ENCODE measurements at places on chromosomes 1 and 21.

DNA sequence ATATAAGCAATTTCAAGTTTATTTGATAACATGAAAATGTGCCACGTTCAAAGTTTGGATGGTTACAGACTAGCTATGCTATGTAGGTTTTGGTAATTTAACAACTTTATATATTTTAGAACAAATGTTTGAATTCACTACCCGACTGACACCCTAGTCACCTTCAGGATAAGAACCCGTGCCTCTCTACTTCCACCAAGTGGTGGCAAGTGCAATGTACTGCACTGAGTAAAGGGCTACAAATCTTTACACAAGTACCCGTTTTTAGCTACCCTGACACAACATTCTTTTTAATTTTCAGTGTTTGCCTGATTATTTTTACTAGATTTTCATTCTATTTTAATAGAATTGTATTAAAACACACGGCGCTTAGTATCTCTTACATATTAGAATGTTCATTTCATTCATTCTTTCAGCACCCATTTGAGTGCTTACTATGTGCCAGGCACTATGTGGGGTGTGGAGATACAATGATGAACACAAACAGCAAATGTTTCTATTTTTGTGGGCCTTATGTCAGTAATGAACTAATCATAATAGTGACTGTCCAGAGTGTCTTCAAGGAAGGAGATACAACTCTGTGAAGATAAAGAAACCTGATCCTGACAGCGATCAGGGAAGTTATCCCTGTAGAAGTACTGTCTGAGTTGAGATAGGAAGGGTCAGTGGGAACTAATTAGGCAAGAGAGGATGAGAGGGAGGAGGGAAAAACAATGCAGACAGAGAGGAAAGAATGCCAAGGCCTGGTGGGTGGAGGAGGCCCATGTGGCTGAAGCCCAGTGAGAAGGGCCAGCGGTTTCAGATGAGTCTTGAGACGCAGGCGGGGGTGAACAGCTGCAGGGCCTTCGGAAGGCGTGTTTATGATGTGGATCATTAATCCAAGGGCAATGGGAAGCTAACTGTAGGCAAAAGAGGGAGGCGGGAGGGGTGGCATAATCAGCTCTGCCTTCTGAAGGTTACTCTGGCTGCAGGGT is 3.8 kb downstream of the LCA5L start:
- DNase-seq, result peak; percentile 46

- no peak for DNase-seq
Measured at GRCh38 chr1:67823615-67824014, 9.7 kb downstream of the GNG12 start.

GRCh38 chr1:15177710-15178166 is 24.2 kb downstream of the TMEM51 start:
- no peak for DNase-seq

- no peak for DNase-seq
Measured at GRCh38 chr1:220761688-220762427, 13.7 kb downstream of the MTARC2 start.

DNA sequence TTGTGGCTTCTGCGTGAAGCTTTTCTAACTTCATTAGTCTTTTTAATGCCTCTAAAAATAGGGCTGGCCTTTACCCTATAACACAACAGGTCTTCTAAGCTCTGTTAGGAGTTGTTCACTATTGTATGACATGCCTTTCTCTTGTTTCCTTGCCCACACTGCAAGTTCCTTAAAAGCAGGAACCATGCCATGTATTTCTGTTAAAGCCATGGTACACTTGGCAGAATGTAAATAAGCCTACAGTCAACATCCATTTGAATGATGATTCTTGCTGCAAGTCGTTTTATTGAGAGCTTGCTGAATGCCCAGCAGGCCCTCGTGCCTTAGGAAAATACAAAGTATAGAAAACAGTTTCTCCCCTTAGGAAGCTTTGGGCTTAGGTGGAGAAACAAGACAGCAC is 214.6 kb downstream of the DUSP10 start:
- peak; percentile 41 for DNase-seq

GRCh38 chr1:117535821-117536220 is 70.0 kb upstream of the TENT5C start:
- DNase-seq, result no peak

- no peak for DNase-seq
Measured at GRCh38 chr21:38861989-38862683, 56.4 kb downstream of the ETS2 start.

GRCh38 chr21:31107176-31107785 is 69.0 kb upstream of the KRTAP19-8 start:
- no peak for DNase-seq

GRCh38 chr1:33649759-33650158 is 177.3 kb downstream of the ZSCAN20 start:
- DNase-seq, result no peak

- peak; percentile 89 for DNase-seq
Measured at GRCh38 chr1:89274411-89274857, 1.8 kb upstream of the GBP5 start.

GRCh38 chr1:192442736-192443135 is 125.9 kb downstream of the RGS21 start:
- DNase-seq, result no peak

DNA sequence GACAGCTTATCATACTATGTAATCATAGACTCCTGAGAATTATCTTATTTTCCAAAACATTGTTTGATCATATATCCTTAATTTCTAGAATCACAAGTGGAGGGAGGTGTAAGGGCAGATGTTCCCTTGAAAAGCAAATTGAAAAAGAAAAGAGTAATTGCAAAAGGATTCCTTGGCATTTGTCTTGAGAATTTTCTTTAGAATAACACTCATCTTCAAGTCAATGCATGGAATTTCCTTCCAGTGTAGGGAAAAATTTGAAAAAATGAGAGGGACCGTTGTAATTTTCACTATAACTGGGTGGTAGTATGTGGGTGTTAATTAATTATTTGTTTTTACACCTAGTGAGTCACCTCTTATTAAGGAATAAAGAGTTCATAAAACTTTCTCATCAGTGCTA is 724.6 kb upstream of the ADAMTS5 start:
- no peak for DNase-seq

GRCh38 chr1:197224160-197224559 is 43.9 kb upstream of the CRB1 start:
- DNase-seq, result no peak

DNA sequence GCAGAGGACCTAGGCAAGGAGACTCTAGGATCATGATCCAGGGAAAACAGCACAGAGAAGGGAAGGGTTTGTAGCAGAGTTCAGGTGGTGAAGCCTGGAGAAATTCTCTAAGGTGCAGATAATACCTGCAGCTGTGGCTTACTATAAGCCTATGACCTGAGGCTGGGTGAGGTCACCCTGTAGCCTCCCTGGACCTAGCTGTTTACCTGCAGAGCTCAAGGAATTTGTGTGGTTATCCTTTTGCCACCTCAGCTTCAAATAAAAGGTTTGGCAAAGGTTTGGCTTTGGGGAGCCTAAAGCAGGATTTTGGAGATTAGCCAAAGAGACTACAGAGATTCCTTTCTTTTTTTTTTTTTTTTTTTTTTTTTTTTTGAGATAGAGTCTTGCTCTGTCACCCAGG is 79.5 kb upstream of the ZNF648 start:
- no peak for DNase-seq

DNA sequence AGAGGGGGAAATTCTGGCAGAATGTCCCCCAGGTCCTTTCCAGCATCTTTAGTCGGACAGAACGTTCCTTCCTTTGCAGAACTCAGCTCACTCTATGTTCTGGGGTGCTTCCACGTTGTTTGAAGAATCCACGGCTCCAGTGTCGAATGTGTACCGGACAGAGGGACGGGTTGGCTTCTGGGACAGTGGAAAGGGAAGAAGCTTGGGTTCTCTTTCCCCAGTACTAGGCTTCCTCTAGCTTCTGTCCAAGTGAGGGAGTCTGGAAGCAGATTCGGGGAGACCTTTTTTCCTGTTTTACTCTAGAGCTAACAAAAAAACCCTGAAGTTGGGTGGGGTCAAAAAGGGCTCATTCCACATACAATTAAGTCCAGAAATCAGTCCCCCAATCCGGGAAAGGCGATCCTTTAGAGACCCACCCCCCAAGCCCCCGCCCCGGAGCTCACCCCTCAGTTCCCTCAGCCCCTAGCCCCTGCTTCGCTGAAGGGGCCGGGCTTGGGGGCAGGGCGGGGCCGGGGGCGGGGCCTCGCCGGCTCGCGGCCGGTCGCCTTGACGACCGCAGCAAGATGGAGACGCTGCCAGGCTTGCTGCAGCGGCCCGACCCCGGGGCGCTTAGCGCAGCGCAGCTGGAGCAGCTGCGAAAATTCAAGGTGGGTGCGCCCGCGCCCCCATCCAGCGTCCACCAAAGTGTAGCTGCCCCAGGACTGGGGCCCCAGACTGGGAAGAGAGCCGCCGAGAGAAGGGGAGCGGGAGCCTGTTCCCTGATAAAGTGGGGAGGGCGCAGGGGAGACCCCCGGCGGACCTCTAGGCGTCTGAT is at the start of gene RIIAD1:
TSS of gene RIIAD1 (plus strand) at position 549 of the 814 bp plus-strand sequence. CDS start at position 564, 15 bp downstream.
- DNase-seq, result no peak

DNA sequence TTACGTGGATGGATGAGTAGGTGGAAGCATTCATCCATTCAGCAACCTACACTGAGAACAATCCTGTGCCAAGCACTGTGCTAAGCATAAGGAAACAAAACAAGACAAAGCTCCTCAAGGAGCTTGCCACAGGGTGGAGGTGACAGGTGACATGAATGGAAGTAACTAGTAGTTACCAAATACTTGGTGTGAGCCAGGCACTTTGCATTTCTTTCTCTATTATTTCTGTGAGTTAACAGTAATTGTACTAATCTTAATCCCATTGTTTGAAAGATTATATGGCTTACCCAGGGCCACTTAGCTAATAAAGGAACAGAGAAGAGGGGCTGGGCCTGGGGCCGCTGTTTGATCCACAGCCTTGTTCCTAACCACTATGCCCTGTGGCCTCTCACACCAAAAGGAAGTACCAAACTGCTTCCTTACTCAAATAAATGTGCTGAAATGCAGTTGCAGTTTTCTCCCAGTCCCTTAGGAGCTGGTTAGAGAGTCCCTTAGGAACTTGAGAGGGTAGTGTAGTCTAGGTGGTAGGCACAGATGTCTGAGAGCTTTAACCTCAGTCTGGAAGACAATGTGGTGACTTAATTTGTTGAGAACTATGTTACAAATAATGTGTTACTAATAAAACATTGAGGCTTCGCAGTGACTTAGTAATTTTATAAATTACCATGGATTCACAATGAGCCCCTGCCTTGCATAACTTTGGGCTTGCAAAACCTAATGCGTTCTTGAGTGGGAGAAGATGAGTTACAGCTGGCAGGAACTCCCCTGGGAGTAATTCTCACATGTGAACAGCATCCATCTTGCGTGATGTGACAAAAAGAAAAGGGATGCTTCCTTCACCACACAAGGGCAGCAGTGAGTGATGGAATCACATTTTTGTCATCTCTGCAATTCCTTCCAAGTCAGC is 69.8 kb downstream of the MPZL1 start:
- peak; percentile 100 for DNase-seq

GRCh38 chr1:77672374-77672773 is 10.1 kb downstream of the ZZZ3 start:
- no peak for DNase-seq

GRCh38 chr1:237794071-237794470 is 96.7 kb downstream of the ZP4 start:
- DNase-seq, result no peak

- DNase-seq, result no peak
Measured at GRCh38 chr1:31981972-31982371, 31.7 kb upstream of the KHDRBS1 start.

DNA sequence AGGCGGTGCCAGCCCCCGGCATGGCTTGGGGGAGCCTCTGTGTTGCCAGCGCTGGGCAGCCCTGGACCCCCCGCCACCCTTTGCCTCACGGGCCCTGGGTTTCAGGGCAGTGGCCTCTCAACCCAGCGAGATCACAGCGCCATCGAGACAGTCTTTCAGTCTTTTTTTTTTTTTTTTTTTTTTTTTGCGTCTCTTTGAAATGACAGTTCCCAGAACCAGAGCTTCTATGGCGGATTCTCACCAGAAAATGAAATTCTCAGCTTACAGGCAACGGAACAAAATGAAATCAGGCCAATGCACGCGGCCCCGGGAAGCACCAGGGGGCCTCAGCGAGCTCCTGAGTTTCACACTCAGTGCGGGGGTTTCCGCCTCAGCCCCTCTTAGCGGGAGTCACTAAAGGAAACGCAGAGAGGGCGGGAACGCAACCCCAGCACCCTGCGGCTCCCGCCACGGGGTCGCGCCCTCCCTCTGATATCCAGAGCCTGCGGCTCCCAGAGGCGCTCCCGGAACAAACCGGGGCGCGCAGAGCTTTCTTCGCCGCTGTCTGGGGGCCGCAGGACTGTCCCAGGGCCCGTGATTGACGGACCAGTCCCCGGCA is 8.0 kb upstream of the COL6A1 start:
- DNase-seq, result peak; percentile 86

GRCh38 chr1:232127190-232127589 is 500.6 kb downstream of the DISC1 start:
- peak; percentile 54 for DNase-seq

DNA sequence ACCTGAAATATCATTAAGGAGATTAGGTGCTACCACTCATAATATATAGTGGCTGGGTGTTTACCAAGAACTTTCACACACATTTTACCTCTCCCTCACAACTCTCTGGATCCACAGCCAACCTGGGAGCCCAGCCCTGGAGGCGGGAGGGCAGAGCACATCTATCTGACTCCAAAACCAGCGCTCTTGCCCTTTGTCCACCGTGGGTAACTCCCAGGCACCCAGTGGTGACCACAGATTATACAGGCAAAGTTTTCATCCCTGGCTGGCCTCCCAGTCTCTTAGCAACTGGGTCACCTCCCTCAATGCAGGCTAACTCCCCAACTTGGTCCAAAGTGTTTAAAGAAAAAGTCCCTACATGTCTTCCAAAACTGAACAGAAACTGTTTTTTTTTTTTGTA is 2.4 kb downstream of the PAQR7 start:
- no peak for DNase-seq

DNA sequence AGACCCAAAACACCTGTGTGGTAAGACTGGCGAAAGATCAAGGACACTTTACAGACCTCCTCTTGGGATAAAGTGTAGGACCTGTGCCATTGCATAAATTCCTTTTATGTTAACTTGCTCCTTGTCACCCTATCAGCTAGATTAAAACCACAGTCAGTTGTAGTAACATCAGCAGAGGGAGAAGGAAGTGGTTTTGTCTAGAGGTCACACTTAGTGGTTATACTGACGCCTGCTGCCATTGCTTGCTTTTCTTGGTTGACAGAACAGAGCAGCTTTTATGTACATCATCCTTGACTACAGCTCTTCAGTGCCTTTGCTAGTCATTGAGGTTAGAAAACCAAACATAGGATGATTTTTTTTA is 101.4 kb downstream of the PBX1 start:
- no peak for DNase-seq

DNA sequence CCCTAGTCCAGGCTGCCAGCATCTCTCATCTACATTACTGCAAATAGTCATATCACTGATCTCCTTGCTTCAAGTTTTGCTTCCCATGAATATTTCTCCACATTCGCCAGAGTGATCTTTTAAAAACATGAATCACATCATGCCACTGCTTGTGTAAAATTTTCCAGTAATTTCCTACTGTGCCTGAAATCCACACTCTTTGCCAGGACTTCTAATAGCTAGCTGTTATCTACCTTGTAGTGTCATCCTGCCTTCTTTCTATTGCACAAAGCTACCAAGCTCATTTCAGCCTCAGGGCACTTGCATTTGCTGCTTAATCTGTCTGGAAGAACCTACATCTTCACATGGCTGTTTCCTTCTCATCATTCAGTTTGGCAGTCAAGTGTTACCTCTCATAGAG is 33.9 kb upstream of the ZNF362 start:
- DNase-seq, result no peak

All from fibroblast of gingiva (primary cell).